ENCODE measurements at places on chromosomes 7 and 10.

DNA sequence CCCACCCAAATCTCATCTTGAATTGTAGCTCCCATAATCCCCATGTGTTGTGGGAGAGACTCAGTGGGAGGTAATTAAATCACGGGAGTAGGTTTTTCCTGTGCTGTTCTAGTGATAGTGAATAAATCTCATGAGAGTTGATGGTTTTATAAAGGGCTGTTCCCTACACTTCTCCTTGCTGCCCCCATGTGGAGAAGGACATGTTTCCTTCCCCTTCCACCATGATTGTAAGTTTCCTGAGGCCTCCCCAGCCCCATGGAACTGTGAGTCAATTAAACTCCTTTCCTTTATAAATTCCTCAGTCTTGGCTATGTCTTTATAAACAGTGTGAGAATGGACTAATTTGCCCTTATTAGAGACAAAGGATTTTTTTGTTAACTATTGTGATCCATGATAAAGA, 48.5 kb upstream of the MKX start:
- no peak for DNase-seq

GRCh38 chr10:132237871-132238270, 51.1 kb downstream of the DPYSL4 start:
- no peak for DNase-seq

DNA sequence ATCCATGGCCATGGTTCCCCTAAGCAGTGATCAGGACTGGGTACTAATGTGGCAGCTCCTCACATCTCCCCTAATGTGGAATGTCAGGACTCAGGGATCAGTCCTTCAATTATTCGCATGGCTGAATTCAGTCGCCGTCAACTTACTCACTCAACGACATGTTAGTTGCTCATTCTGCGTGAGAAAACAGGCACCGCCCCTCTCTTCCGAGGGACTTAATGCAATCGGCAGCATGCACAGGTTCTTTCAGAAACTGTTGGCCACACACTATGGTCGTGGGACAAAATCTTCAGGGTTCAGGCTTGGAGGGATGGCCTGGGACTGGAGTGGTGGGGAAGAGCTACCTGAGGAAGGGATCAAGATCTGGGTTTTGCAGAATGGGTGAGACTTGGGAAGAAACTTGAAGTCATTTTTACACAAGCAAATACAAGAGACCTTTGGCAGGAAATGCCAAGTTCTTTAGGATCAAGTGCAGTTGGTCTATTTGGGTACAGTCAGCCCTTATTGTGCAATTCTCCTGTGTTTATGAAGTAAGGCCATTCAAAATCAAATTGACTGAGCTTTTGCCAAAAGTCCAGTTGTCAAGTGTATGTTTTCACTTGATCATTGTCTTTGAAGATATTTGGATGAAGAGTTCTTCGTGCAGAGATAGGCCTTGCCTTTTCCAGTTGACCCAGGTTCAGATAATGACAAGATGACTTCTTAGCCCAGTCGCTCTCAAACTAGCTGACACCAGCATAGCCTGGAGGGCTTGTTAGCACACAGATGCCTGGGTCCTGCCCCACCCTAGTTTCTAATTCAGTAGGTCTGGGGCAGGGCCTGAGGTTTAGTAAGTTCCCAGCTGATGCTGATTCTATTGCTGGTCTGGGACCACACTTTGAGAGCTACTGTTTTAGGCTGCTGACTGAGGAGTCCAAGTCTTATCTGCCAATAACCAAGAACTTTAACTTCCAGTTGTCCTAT, 48.5 kb downstream of the LRRC18 start:
- no peak for DNase-seq

- DNase-seq: no peak
These were observed 83.4 kb downstream of the DOCK4 start for GRCh38 chr7:112122798-112123197.

DNA sequence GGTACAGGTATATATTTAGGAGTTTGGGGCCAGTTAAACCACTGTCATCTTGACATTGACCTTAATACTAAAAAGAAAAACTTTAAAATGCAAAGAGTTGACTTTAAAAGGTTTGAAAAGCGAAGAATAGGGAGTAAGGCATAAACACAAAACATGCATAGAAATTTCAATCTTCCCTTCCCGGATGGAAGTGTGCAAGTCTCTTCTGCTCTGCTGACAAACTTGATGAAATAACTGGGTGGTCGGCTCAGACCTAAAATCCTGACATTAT, 3.4 kb upstream of the SPAG6 start:
- DNase-seq: no peak

DNA sequence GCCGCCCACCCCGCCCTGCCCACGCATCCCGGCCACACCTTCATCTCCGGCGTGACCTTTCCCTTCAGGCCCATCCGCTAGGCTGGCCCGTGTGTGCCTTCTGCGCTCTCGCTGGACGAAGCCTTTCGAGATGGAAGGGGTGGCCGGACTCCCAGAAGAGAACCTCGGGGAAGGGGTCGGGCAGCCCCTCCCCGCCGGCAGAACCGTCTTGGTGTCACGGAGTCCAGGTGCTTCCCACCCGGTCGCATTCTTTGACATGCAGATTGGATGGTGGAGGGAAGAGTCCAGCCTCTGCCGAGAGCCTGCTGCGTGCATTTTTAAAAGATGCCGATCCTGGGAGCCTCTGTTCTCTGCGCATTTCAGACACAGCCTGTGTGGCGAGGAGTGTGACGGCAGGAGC, 7.3 kb upstream of the ZNF853 start:
- DNase-seq: no peak

DNA sequence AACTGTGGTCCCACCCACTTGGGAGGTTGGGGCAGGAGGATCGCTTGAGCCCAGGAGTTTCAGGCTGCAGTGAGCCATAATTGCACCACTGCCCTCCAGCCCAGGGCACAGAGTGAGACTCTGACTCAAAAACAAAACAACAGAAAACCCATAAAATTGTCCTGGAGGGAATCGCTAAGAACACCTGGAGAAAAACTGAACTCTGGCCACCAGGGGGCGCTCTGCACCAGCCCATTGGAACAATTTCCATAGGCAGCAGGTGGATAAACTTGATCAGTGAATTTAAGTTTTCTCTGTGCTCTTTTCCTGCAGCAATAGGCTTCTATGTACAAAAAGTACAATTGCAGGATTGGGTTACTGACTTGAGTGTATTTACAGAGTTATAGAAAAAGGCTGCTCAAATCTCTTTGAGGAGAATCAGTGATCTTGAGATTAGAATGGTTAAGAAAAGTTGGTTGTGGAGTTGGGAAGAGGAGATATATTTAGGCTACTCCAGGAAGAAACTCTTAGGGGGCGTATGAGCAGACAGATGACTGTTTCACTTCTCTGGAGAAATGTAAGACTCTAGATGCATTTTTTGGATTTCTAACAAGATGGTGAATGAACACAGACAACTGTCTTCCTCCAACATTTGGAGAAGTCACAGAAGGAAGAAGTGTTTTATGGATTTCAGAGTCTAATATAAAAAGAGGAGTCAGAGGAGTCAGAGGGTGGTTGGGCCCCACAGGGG, 274.9 kb upstream of the GALNT17 start:
- DNase-seq: peak; percentile 39

DNA sequence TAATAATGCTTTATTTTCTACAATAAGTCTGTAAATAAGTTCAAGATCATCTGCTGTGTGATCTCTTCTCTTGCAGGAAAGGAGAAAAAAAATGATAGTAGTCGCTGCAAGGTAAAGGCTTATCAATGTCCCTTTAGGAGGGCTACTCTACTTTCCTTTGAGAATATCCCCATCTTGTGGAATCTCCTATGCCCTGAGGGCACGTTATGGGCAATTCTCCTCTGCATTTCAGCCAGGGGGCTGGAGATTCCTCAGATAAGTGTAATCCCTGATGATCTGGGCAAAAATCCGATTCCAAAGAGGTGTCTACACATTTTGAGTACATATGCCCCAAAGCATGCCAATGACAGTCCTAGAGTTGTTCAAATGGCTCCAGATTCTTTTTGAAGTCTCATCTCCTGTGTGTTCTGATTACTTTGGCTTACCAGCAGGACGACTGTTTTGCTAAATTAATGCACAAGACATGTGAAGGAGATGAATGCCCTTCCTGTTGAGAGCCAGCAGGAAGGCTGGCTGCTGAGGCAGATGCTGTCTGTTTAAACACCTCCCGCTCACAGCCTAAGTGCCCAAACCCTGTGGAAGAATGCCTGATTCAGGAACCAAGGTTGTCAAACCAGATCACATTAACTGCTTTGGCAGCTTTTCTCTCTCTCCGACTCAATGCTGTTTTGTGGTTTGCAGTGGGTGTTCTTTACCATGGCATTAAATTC, 171.2 kb upstream of the COL1A2 start:
- DNase-seq: peak; percentile 80

GRCh38 chr7:45188736-45189135, 31.1 kb downstream of the RAMP3 start:
- DNase-seq: no peak

DNA sequence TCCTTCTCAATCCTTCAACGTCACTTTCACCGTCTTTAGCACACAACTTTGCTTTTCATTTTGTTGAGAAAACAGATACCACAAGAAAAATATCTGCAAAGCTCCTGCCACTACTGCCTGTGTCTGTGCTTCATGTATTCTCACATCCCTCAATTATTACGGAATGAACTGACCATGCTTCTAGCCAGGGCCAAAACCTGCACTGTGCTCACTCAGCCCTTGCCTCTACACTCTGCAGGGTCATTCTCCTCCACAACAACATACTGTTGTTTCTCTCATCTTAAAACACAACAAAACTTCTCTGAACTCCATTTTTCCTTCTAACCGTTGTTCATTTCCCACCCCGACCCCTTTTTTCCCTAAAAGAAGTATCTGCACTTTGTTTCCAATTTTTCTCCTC, 29.5 kb downstream of the BMPR1A start:
- peak; percentile 26 for DNase-seq

- no peak for DNase-seq
These were observed 70.2 kb downstream of the INPP5F start for GRCh38 chr10:119796039-119796438.

DNA sequence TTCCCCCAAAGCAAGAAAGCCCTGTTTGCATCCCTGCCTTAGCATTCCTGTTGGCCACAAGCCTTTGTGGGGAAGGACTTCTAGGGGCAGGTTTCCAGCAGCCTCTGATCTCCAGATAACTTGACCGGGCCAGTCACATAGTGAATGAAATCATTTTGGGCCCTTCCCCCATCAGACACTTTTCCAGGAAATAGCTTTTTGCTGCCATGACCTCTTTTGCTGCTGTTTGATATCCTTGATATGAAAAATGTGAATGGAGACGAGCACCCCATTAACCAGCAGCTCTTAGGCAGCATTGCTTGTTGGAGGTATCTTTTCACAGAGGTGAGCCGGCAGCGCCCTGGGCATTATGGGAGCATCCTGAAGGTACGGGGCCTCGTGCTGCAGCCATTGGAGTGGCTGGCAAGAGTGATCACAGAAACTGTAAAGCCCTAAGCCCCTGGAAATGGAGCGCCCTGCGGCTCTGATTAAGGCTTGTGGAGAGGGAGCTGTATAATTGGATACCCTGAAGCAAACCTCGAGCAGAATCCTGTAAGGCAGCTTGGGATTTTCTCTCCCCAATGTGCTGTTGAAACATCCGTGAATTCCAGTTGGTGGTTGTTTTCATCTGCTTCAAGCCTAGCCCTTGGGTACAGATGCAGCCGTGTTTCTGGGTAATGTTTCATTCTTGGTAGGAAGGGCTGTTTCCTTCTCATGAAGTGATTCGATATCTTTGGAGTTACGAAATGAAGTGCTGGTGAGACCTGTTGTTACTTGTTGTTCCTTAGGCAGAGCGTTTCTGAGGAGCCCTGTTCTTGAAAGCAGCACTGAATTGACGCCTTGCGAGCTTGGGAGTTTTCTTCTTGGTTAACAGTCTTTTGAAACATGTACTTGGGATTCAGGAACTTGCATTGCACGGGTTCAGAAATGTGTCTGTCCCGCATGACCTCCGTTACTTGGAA, 179.0 kb downstream of the PTEN start:
- DNase-seq: peak; percentile 70

DNA sequence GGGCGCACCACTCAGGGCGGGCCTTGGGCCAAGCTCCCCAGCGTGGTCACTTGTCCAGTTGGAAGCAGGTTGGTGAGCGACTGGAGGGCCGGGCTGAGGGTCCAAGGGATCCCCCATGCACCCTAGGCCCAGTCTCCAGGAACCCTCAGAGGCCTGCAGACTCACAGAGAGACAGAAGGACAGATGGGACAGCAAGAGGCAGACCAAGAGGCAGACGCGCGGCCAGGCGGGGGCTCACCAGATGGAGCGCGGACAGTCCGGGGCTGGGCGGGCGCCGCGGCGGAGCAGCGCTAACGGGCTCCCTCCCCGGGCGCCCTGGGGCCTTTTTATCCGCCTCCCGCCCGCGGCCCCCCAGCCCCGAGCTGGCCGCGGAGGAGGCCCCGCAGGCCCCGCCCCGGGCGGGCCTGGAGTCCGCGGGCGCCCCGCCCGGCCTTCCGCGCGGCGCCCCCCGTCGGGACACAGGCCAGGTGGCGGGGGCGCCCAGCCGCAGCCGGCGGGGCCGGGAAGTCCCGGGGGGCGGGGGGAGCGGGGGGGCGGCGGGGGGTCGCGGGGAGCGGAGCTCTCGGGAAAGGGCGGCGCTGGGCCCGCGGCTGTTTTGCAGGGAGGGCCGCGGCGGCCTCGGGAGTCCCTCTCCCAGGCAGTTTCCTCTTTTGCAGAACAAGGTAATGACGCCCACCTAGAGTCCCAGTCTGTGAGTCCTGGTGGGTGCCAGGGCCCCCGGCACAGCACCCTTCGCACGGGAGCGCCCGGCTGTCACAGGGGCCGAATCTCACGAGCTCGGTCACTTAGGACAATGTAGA, at the start of gene LOXL4:
TSS of gene LOXL4 (minus strand) at position 301 of the 800 bp plus-strand sequence. CDS start 5,175 bp downstream, outside the sequence.
- peak; percentile 29 for DNase-seq

DNA sequence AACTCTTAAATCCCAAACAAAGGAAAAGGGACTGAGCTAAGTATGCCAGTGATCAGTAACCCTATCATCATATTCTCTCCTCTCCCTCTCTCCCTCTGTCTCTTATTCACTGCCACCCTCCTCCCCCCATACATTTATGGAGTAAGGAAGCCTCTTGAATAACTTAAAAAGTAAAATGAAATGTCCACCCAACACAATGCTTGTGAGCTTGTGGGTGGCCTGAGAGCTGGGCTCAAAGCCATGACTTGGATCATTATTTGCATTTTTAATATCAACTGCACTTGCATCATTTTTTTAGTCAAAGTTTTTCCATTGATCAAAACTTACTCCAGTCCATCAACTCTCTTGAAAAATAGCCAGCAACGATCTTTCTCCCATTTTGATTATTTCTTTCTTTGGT, 46.8 kb downstream of the FAM107B start:
- DNase-seq: no peak

DNA sequence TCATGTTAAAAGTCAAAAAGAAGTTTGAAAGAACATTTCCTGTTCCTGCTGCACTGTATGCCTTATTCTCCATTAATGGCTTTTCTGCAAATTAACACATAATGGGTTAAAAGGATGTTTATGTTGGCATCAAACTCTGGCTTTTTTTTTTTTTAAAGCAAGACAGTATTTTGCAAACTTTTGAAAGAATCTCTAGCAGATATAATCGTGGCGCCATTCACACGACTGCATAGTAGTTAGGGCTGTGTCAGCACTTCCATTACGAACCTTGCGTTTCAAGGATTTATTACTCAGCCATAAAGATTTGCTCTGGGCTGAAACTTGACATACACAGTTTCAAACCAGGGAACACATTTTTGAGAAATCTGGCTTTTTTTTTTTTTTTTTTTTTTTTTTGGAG, 207.8 kb downstream of the DYNC1I1 start:
- DNase-seq: peak; percentile 31

GRCh38 chr10:16195178-16195769, 241.5 kb upstream of the PTER start:
- no peak for DNase-seq

Measured in mesenchymal stem cell (in vitro differentiated cells and primary cell).